ENCODE measurements at places on chromosomes 2 and 18.

- DNase-seq, result no peak
These were observed 321.3 kb upstream of the TFPI start for GRCh38 chr2:187875261-187876141.

- DNase-seq, result peak; percentile 63
These were observed 5.5 kb downstream of the NHEJ1 start for GRCh38 chr2:219155054-219155644.

- DNase-seq, result no peak
These were observed 74.1 kb upstream of the FOSL2 start for GRCh38 chr2:28318462-28319117.

DNA sequence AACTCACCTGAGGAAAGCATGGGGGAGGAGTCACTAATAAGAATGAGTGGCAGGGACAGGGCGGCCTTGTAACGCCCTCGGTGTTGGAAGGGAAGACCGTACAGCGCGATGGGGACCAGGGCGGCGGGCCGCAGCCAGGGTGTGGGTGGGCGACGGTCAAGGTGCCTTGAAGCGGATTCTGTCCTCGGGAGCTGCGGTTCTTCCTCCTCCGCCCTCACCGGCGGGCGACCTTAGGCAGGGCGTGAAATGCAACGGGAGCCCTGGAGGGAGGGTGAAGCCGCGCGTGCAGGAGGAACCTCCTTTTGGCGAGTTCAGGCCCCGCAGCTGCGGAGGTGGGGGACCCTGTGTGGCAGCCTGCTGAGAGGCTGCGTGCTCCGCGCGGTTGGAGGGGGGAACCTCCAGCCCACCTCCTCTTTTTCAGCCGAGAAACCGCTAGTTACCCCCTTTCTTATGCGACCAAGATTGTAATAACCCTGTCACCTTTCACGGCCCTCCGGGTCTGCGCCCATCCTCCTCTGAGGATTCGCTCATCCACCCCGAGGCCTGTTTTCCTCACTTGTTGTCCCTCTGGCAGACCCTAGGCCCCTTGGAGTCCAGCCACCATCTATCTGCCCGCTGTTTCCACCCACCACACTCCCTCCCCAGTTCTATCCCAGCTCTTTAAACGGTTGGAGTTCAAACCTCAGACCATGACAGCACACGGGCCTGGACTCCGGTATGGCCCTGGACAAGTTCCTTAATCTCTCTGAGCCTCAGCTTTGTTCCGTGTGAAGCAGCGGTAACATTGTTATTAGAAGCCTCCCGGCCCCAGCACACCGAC lies 823 bp upstream of the RNU2-63P start:
- peak; percentile 19 for DNase-seq
